Mesenteric fat pad (tissue), 1 donor: ENCODE measurements at places on chromosomes 12 and 14. TPM values are rescaled to one million over a fixed set of nuclear protein-coding genes. Genes with fewer than 3 reads are reported as not detected.
A peak's percentile ranks its signal among the peaks of the same experiment; 100 is the strongest.

The TMEM30B gene
- 4.0 TPM for total RNA-seq

The POTEM gene
- total RNA-seq = not detected

The CPNE6 gene
- total RNA-seq = not detected

The PLCZ1 gene
- not detected for total RNA-seq

The PCED1B gene
- 6.1 TPM for total RNA-seq

The NTN4 gene
- 11.6 TPM for total RNA-seq

The HOXC6 gene
- total RNA-seq = 0.74 TPM

DNA sequence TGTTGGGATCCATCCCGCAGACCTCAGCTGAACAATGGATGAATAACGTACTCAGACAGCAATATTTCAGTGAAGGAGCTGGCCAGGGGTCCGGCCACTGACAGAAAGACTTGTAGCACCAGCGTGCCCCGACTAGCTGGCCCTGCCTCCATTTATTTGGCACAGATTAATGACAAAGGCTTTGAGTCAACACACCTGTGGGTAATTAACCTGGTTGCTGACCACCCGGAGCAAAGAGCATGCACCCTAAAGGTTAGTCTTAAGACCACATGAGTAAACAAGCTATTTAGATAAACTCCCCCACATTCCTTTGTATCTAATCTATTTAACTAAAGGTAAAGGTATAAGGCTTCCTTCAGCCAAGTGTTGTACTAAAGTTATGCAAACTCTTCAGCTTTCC, 868.6 kb downstream of the LRFN5 start:
- no peak for DNase-seq

DNA sequence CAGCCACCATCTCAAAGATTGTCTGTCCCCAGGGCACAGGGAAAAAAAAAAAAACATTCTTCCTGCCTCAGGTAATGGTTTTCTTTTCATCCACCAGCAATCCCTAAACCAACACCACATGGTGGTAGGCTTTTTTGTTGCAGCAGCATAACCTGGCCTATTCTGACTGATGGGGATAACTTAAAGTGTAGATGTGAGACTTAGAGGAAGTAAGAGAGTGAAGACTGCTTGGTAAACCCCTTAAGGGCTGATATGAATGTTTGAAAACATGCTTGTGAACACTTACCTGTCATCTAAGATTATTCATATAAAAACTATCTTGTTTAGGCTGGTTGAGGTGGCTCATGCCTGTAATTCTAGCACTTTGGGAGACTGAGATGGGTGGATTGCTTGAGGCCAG, 130.2 kb upstream of the RAP1B start:
- no peak for DNase-seq

DNA sequence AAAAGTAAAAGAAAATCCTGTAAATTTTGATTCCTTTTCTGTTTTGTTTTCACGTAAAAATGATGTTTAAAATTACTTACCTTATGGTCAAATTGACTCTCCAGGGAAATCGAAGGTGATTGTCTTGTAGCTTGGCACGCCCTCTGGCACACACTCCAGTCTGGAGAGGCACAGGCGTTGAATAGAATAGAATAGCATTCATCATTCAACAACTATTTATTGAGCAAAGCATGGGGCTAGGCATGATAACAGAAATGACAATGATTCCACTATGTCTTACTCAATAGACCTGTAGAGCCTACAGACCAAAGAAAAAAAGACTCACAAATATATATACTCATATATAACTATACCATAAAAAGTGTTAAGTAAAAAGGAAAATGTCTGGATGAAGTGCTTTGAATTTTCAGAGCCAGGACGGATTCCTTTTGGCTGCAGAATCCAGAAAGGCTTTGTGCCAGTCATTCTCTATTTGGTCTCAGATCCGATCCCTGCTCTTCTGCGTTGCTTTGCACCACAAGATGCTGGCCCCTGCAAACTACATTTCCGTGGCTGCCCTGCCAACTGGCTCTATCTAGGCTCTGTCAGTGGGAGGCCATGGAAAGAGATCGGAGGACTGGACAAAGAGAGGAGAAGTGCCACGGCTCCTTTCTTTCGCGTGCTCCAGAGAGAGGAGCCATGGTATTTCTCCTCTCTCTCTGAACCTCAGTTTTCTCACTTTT, 231.8 kb downstream of the CRADD start:
- DNase-seq = no peak

- DNase-seq = no peak
Measured at GRCh38 chr14:91737619-91738018, 5.7 kb upstream of the CATSPERB start.

DNA sequence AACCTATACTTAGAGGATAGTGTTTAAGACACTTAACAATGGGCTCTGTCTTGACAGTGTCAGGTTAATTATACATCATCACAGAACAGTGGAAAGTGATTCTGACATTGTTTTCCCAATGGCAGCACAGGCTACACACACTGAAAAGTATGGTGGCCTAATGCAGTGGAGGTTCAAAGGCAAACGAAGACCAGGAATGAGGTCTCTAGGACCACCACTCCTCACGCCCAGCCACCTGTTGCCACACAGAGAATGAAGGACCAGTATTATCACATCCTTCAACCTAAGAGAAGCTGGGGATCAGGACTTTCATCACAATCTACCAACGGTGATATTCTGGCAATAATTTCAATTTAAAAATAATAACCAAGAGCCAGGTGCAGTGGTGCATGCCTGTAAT, 34.5 kb upstream of the CDK2AP1 start:
- no peak for DNase-seq

GRCh38 chr12:93429448-93429847, 12.3 kb downstream of the UBE2N start:
- DNase-seq = no peak

GRCh38 chr12:34347367-34347766, 325.1 kb downstream of the ALG10 start:
- DNase-seq = no peak

DNA sequence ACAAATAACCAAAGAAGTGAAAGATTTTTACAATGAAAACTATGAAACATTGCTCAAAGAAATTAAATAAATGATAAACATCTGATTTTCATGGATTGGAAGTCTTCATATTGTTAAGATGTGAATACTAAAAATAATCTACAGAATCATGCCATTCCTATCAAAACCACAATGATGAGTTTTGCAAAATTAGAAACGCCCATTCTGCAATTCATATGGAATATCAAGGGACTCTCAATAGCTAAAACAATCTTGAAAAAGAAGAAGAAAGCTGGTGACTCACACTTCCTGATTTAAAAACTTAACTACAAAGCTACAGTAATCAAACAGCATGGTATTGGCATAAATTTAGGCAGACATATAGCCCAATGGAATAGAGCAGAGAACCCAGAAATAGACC, 40.2 kb upstream of the CCT2 start:
- DNase-seq = no peak

GRCh38 chr12:122999986-123000420, 19.5 kb downstream of the ARL6IP4 start:
- DNase-seq = no peak

GRCh38 chr14:104574536-104574935, 5.0 kb upstream of the C14orf180 start:
- DNase-seq = no peak

- DNase-seq = no peak
Measured at GRCh38 chr12:56315249-56315621, 553 bp downstream of the CNPY2 start.

GRCh38 chr14:50210074-50210473, 21.3 kb downstream of the SOS2 start:
- no peak for DNase-seq

- DNase-seq = no peak
Measured at GRCh38 chr12:20411345-20411744, 43.0 kb downstream of the PDE3A start.

DNA sequence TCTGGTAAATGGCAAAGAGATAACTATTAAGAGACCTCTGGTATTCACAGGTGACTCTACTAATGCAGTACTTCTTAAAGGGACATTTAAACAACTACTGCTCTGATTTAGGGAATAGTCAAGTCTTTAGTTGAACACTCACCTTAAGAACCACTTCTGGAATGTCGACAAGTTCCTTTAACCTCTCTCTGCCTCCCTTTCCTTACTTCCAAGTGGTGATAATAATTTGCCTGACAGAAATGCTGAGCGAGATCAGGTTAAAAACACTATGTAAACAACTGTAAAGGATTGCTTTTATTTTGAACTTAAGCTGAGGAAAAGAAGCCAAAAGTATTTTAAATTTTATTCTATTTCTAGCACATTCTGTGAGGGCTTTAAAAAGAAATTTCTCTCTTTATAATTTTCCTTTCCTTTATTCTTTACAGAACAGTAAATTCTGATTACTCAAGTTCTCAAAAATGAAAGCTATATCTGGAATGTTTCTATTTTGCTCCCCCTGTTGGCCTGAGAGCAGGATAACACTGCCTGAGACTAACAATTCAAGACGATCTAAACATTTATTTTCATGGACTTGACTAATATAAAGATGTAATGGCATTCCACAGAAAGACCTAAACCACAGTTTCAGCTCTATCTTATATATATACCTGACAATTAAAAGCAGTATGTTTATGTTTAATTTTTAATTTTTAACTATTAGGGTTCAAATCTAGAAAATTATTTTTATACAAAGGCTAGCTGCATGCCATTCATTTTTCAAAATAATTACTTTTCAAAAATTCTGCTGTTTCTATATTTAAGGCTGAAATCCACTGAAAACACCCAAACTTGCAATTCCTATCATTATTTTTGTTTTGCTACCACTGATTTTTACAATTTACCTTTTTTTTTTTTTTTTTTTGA, 29.2 kb downstream of the ZCCHC8 start:
- no peak for DNase-seq

GRCh38 chr12:106044773-106045172, 94.0 kb downstream of the NUAK1 start:
- DNase-seq = no peak

GRCh38 chr12:16155938-16156337, 121.5 kb downstream of the SLC15A5 start:
- DNase-seq = no peak

DNA sequence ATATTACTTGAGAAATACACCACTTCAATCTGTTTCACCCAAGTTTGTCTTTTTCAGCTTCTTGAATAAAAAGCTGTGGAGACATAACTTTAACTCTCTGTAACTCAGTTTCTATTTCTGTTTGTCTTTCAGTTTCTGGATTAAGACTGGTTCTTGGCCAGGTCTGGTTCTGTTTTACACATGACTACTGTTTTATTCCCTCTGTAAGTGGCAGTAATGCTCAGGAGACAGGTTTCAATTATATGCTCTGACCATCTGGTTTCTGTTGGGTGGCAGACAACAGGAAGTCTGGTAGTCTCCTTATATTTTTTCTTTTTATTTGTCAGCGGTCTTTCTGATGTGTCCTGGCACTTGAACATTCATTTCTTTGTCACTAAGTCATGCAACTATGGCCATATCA, 102.9 kb downstream of the RPS29 start:
- no peak for DNase-seq

GRCh38 chr14:69259527-69260189, at the start of gene GALNT16:
GALNT16 (plus strand) TSS chr14:69260158; CDS start chr14:69260291, 133 bp downstream.
- no peak for DNase-seq

DNA sequence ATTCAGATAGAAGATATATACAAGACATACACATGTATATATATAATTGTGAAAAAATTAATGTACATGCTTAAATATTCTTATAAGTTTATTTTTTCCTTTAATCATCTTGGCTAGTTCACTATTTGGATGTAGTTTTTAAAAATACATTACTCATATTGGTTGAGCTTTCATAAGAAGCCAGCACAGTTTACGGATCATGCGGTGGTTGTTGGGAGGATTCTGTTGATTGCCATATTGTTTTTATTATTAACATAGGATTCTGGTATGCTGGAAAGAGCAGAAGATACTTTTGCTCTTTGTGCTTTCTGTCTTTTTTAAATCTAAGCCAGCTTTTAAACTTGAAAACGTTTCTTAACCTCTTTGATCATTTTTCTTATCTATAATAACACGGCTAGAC, 163.4 kb downstream of the OTOGL start:
- no peak for DNase-seq

- peak; percentile 59 for DNase-seq
Measured at GRCh38 chr12:122106843-122107242, 28.3 kb downstream of the MLXIP start.

- no peak for DNase-seq
Measured at GRCh38 chr12:11524446-11524845, 125.0 kb upstream of the ETV6 start.
